ENCODE measurements at places on chromosomes 7 and 10.

DNA sequence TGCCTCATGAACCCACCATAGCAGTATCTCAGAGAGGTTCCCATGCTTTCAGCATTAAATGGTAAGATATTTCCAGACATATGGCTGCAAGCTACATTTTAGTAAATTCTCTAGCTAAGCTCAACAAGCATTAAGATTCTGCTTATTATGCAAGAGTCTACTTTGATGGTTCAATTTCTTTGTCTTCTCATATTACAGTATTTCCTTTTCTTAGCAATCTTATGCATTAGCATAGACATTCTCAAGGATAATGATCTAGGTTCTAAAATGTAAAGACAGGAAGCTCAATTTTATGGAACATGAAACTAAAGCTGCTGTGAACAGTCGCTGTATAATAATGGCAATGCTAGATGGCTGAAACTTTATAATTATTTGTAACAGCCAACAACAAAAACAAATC, 39.2 kb downstream of the MEOX2 start:
- no peak for DNase-seq

- DNase-seq: no peak
Measured at GRCh38 chr10:17216901-17217395, 11.1 kb upstream of the VIM start.

GRCh38 chr7:54664235-54665228, 94.5 kb downstream of the SEC61G start:
- no peak for DNase-seq

GRCh38 chr10:91424016-91424415, 13.9 kb downstream of the HECTD2 start:
- no peak for DNase-seq

GRCh38 chr10:4643471-4643870, 182.5 kb upstream of the AKR1E2 start:
- no peak for DNase-seq

- no peak for DNase-seq
Measured at GRCh38 chr7:39987641-39988347, 37.7 kb downstream of the CDK13 start.

- DNase-seq: no peak
Measured at GRCh38 chr10:94481410-94481809, 64.2 kb upstream of the HELLS start.

DNA sequence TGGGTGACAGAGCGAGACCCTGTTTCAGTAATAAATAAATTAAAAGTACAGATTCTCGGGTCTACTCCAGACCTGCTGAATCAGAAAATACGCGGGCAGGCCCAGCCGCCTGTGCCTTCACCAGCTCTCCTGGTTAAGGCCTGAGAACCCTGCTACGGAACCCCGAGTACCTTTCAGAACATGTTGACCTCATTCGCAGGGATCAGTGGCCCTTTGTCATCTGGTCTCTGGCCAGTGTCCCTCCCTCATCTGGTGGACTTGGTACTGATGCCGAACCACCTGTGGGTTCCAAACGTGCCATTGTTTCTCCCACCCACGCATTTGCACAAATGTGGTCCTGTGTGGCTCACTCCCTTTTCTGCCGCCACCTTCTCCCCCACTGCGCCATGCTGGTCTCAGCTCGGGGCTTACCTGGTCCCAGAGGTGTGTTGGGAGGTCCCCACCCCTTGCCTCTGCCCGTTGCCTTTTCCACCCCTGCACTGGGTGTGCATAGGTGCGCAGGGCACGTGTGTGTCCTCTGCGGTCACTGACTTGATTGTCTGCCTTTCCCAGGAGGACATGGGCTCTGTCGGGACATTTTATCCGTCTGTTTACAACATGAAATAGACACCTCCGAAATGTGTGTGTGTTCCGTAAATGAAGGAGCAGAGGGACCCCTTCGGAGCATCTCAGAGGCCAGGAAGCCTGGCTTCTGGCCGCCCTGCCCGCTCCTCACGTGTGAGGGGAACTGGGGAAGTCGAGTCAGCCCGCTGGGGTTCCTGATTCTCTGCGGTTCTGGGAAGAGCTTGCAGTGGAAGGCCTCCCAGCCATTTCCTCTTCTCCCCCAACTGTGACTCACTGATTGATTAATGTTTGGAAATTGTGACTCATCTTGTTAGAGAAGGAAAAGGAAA, 135.2 kb downstream of the CUX1 start:
- no peak for DNase-seq

DNA sequence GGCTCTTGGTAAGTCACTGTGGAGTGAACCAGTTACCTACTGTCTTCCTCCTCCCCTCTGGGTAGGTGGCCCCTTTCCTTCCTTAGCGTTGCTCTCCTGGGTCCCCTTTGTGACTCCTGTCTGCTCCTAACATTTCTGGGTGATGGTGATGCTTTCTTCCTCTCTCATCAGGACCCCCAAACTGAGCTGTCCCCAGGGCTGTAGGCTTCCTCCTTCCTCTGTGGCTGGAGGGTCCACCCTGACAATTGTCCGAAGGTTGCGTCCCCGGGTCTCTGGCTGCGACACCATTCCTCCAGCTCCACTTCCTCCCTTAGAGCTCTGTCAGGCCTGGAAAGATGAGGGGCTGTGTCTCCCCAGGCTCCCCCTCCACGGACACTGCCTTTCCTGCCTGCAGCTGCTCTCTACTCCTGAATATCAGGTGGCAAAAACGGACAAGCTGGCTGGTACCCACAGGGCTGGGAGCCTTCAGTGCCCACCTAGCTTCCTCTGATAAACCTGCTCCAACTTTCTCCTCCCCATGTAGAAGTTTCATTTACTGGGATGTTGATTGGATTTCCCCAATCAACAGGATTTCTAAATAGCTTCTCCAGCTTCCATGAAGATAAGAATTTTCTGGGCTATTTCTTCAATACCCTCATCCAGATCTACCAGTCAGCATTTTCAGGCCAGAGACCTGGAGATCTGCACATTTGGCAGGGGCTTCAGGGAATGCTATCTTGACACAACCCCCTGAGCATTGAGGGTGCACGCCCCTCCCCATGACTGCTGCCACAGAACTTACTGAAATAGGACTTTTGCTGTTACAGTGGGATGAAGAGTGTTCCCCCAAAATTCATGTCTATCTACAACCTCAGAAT, 506.5 kb downstream of the TCERG1L start:
- DNase-seq: no peak

DNA sequence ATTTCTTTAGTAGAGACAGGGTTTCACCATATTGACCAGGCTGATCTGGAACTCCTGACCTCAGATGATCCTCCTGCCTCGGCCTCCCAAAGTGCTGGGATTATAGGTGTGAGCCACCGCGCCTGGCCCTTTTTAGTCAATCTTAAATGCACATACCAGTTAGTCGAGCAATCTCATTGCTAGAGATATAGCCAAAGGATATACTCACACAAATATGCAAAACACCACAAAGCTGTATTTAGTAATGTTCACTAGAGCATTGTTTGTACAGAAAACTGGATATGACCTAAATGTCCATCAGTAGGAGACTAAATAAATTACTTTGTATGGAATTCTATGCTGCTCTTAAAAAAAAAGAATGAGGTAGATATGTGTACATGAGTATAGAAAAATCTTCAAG, 24.5 kb upstream of the IL6 start:
- no peak for DNase-seq

GRCh38 chr10:1739751-1740150, 2.4 kb upstream of the ADARB2 start:
- DNase-seq: no peak

GRCh38 chr10:98619446-98619845, 172.7 kb upstream of the HPS1 start:
- DNase-seq: no peak

- DNase-seq: no peak
Measured at GRCh38 chr10:122010405-122011050, 21.6 kb downstream of the TACC2 start.

DNA sequence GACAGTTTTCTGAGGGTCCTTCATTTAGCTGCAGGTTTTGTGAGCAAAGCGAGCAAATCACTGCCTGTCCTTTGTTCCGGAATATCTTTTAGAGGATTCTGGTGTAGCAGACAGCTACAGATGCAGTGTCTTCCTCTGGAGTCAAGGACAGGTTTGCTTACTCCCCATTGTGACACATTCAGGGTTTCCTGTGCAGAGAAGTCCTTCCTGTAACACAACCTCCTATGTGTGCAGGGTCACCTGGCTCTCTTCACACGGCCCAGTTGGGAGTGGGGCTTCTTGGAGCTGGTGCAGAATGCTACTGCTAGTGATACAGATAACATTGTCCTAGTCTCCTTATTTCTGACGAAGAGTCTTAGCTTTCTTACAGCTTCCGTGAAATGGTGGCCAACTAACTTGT, 47.9 kb downstream of the RBM33 start:
- DNase-seq: no peak

DNA sequence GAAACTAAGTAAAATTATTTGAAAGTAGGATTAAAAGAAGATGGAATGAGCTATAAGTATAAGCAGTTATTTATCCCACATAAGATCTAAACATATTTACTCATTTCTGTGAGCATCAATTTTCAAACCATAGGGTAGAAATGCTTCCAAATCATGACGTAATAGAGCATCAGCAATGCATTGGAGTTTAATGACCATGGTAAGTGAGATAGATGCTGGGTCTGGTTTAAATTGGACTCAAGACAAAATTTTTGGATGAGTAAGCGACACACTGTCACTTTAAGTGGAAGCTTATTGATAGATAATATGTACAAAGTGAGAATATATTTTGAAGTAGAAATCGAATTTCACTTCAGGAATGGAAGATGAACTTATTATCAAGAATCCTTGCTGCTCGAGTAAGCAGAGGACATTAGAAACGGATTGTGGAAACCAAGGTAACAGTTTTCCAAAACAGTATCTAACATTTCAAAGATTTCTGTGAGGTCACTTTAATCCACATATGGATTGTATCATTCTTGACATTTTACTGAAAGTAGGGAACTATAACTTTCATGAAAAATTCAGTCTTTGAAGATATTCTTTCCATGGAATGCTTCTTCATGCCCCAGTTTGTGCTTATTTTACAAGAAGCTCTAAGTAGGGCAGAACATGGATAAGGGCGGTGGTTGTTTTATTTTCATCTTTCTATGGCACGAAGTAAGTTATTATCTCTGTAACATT, 85.8 kb downstream of the AGMO start:
- DNase-seq: no peak

GRCh38 chr10:33661580-33662336, 327.3 kb upstream of the NRP1 start:
- DNase-seq: no peak

DNA sequence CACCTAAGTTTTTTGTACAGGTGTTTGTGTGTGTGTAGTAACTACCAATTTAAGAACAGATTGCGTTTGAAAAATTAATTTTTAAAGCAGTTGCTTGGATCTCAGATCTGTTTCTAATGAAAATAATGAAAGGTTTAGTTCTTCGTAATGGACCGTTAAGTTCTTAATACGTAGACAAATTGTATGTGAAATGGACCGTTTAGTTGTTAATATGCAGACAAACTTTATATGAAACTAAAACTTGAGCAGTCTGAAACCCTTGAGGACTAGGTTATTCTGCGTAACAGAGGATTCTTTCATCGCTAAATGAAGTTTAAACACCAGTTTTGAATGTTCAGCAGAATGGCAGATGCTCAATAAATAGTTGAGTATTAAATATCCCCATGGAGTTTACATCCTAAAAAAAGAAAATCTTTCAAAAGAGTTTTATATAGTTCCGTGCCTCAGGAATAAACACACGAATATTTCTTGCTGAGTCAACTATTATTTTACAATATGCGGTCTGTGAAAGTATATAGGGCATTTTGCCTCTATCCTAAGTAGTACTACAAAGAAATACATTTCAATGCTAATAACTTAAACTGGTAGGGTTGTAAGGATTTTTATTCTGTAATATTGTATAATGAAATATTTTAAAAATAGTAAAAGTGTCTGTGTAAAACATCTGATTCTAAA, 1.2 kb downstream of the DBF4 start:
- DNase-seq: no peak

DNA sequence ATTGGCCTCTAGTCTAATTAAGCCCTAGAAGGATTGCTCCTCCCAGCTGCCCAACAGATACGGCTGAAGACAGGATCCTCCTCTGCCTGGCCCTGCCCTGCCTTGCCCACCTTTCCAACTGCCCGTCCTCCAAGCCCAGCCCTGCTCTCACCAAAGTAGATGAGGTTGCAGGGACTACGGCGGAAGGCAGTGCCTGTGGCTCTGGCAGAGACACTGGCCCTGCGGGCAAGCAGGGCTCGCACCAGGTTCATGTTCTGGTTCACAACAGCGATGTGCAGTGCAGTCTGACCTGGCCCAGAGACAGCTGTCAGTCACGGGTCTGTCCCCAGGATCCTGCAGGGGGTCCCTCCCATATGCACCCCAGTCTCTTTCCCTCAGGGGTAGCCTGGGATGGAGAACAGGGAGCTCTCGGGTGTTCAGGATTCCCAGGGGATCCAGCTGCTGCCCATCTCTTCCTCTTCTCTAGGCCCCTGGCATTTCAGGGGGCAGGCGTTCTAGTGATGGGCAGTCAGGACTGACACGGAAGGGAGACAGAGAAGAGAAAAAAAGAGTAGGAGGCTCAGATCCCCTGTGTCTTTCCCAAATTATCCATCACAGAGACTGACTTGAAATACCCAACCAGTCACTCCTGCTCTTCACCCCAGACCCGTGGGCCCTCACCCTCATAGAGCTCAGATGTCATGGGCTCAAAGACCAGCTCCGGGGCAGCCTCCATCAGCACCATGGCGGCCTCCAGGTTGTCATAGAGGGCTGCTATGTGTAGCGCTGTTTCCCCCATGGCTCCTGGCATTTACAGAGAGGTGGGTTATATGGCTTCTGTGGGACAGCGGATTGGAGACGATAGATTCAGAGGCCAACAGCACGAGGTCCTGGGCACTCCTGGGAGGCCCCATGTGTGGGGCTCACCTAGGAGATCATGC, 8.3 kb downstream of the TRPV6 start:
- no peak for DNase-seq

DNA sequence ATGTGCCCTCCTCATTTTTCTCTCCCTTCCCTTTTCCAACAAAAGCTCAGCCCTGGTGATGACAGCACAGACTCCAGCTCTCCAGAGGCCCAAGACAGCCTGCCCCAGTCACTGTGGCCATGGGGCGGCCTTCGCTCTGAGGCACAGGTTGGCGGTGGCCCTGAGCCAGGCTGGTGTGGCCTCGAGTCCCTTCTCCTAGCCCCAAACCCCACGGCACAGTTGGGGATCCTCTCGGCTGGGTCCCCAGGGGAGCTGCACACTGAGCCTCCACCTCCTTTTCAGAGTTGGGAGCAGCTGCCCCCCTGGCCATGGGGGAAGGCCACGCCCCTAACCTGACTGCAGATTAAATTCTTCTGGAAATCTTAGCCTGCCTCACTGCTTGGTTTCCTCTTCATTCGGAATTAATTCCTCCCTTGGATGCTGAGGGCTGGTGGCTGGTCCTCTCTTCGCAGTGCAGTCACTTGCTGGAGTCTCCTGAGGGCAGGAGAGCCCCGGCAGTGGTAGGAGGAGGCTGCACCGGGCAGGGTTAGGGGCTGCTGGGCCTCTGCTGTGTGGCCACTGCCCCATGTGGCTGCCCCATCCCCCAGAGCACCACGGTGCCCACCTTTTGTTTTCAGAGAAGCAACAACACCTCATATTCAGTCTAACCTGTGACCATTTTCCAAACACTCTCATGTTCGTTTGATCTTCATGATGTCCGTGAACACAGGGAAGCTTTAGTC, 426.6 kb downstream of the DNAJB6 start:
- DNase-seq: no peak

- no peak for DNase-seq
Measured at GRCh38 chr7:139798892-139799291, 21.1 kb upstream of the HIPK2 start.

GRCh38 chr10:59894114-59894513, 12.2 kb downstream of the CCDC6 start:
- DNase-seq: no peak

All from activated naive CD4-positive, alpha-beta T cell treated with Interleukin-2 at 50 U/mL for 16 hours (primary cell).